Fibroblast of skin of scalp (primary cell): ENCODE measurements at places on chromosomes 4 and X.

DNA sequence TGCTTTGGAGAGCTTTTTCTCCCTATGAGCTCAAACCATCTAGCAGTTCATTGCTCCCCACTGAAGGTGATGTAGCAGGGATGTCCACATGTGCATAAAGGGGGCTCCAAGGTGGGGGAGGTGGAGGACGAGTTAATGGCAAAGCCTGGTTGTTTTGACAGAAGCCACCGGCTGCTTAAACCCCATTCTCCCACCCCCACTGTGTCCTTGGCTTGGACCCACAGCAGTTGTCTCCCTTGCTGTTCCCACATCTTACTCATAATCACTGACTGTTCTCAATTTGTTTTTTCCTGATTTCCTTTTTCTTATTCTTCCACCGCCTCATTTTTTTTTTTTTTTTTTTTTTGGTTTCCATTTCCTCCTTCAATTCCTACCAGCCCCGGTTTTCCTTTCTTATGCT is 72.7 kb downstream of the GEMIN8 start:
- no peak for DNase-seq

DNA sequence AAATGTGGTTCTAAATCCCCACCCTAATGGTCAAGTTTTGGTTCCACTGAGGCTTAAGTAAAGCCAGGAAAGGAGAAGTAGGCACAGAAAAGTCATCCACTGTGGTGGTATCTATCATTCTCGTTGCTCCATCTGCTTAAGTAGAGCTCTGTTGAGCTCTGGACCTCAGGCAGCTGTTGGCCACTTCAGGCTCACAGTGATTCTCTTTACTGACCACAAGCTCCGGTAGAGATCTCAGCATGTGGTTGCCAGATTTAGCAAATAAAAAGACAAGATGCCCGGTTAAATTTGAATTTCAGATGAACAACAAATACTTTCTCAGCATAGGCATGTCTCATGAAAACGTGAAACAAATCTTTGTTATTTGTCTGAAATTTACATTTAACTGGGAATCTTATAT is 132.3 kb upstream of the PTCHD1 start:
- no peak for DNase-seq

DNA sequence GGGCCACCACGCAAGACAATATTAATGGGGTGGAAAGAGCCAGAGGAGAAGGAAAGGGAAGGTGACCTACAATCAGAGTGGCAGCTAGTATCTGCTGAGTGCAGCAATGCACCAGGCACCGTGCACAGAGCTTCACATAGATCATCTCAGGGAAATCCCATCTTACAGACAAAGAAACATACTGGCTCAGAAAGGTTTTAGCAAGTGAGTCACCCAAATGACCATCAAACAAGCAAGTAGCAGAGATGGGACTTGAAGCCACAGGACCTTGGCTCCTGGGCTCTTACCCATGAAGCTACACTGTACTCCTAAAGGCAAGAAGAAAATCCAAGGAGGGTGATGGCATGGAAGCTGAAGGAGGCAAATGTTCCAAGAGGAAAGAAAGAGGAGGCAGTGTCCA is 6.8 kb downstream of the ANXA5 start:
- peak; percentile 64 for DNase-seq

GRCh38 chr4:25448379-25449109 is 71.5 kb downstream of the ANAPC4 start:
- peak; percentile 65 for DNase-seq

DNA sequence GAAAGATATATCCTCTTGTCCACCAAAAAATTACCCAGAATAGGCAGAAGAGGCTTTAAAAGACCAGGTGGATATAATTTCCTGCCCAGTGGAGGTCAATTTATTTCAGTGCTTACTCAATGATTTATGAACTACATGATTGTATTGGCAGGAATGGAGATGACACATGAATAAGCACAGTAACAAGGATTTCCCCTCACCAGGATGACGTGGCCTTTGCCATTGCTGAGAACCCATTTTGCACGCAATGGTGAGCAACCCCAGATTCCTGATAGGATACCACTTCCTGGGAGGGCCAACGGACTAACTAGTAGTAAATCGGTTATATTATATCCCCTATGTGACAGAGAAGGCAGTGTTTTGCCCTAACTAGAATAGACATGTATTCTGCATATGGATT is 11.6 kb upstream of the TTC29 start:
- peak; percentile 88 for DNase-seq

DNA sequence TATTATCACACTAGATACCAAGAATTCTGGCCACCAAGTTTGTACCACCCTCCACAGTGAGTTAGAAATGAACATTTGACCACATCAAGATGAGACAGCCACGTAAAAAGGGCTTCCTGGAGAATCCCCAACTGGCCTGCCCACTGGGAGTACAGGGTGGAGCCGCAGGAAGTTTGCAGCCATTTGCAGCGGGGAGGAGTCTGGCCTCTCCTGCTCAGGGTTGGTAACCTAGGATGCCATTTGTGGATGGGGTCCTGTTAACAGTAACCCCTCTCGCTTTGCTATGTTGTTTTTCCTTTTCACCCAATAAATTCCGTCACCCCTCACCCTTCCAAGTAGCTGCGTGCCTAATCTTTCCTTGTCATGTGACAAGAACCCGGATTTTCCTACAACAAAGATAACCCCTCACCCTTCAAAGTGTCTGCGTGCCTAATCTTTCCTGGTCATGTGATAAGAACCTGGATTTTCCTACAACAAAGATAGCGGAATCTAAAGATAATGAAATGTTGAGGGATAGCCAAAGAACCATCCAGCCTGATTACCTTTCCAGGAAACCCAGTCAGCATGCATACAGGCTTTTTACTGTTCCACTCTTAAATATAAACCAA is 245.4 kb downstream of the NAF1 start:
- no peak for DNase-seq

- DNase-seq = no peak
Measured at GRCh38 chrX:644304-645281, 14.0 kb downstream of the SHOX start.

DNA sequence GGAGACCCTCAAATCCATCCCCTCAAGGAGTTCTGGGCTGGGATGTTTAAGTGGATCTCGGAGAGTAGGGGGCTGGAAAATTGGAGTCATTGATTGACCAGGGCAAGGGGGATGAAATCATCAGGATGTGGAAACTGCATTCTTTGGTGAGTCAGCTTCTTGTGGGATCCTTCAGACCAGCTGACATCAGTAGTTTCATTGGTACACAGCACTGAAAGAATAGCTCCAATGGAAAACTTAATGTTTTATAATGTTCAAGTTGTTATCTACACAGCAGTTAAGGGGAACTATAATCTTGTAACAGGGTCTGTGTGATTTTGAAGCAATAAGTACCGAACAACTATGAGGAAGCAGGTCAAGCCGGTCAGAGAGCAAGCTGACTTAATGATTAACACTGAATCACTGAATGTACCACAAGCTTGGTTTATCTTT is 506.1 kb downstream of the RPA4 start:
- peak; percentile 72 for DNase-seq

DNA sequence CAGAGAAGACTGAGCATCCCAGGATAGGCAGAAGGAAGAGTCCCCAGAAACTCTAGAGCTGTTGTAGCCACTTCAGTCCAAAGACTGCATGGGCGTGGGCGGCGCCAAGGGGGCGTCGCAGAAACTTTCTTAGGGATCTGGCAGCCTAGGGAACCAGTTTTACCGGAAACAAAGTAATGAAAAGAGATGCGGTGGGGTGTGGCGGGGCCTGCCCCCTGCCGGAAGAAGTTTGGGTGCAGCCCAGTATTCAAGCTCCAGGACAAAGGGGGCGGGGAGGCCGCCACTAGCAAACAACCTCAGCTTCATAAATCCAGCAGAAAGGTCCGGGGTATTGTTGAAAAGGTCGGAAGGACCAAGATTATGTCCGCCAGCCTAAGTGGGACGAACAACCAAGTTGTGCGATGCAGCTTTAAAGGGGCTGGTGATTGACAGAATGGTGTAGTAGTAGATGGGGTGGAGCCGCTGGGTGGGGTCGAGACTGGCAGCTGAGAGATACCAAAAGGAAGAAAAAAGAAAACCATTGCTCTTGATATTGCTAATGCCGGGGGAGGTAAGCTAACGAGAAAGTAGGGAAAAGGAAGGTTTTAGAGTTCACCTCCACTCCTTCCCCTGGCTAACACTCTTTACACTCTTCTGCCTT is 190.5 kb downstream of the RRAGB start:
- DNase-seq = peak; percentile 51

GRCh38 chr4:151530230-151530629 is 121.3 kb downstream of the FHIP1A start:
- DNase-seq = no peak

DNA sequence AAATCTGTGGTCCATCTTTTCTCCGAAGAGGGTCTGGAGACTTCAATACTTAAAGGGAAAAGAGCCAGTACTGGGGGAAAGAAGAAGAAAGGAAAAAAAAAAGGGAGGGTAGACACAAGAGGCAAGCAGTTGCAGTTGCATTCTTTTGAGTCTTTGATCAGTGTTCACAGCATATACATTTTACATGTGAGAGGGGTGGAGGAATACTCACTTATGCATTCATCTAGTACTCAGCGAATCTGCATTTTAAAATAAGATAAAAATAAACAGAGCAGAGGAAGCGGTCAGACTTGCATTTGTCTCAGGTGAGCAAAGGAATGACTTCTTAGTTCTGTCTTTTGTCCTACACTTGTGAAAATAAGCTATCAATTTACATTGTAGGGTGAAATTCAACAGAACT is 275.6 kb downstream of the SLC7A11 start:
- DNase-seq = no peak

DNA sequence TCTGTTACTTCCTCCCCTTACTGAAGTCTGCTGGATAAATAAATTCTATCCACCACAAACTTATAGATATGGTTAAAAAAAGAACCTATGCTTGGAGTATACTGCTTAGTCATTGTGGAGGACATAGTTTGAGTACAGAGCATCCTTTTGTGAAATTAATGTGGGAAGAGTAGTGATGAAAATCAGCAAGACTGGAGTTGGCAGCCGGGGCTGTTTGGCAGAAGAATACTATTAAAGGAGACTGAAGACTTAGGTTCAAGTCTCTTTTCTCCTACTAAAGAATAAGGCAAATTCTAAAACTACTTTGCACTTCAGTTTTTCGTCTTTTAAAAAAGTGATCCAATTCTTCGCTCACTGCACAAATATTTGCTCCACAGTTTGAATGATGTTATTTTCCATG is 326.6 kb upstream of the ATOH1 start:
- no peak for DNase-seq

DNA sequence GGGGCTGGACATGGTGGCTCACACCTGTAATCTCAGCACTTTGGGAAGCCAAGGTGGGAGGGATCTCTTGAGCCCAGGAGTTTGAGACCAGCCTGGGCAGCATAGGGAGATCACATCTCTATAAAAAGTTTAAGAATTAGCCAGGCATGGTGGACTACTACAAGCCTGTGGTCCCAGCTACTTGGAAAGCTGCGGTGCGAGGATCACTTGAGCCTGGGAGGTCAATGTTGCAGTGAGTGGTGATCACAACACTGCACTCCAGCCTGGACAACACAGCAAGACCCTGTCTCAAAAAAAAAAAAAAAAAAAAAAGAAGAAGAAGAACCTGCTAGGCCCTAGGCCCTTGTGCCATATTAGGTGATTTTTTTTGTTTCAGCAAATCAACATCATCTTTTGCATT is 12.2 kb downstream of the SRD5A3 start:
- no peak for DNase-seq

GRCh38 chr4:151227731-151228130 is 49.2 kb upstream of the PRSS48 start:
- peak; percentile 77 for DNase-seq

DNA sequence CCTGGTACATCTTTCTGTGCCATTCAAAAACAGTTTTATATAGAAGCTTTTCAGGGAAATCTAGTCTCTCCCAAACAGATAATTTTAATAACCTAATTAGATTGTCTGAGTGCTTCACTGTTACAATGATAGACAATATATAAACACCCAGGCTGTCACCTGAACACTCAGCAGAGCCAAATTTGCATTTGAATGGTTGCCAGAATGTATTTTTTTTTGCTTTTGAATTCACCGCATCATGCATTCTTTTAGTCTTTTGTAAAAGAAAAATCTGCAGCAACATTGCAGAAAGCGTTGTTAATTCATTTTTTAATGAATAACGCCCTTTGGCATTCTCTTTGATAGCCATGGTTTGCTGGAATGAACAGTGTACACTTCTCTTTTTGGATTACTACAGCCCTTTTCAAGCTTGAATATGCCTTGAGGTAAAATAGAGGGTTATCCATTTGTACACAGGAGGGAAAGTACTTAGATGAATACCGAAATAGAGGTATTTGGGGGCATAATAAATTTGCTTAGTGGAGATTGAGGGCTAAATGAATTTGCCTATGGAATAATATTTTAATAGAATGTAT is 175.0 kb upstream of the EPHA5 start:
- DNase-seq = no peak

- peak; percentile 96 for DNase-seq
Measured at GRCh38 chr4:26326791-26327190, 6.0 kb downstream of the RBPJ start.

- DNase-seq = peak; percentile 48
Measured at GRCh38 chr4:141599853-141600252, 36.5 kb upstream of the IL15 start.

DNA sequence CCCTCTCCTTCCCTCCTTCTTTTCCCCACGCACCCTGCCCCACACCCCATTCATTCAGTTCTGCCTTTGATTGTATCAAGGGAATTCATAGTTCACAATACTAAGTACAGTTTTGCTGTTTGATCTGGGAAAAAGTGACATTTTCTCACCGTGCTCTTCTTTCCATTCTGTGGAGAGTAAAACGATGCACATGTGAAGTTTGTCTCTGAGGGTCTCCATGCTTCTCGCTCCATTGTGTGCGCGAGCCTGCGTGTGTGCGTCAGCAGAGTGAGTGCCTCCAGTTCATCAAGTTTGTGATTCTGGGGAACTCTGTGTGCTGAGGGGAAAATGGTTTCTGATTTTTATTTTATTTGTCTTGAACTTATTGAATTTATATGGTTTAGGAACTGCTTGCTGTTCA is 1.9 kb downstream of the STK26 start:
- no peak for DNase-seq

- peak; percentile 26 for DNase-seq
Measured at GRCh38 chr4:74364652-74365491, at the start of gene EREG. EREG (plus strand) TSS chr4:74365145; CDS start chr4:74365309, 164 bp downstream.
